Activated CD4-positive, CD25-positive, alpha-beta regulatory T cell (primary cell): ENCODE measurements at places on chromosomes 12 and 14.

GRCh38 chr12:110860833-110861296 lies 14.1 kb downstream of the CCDC63 start:
- DNase-seq: no peak

DNA sequence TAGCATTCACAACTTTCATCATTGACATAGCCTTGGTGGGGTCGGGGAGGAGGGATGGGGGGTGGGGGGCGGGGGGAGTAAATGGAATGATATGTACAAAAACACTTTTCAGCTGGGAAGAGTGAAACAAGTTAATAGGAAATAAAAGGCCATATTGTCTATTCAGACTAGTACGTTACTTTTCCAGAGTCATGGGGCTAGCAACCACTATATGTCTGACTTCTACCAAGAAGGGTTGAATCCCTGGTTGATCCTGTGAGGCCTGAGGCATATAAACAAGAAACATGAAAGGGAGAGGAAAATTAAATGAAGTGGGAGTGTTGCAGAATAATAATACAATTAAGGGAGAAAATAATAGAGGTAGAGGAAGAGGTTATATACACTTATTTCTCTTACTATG lies 225.5 kb downstream of the ERC1 start:
- DNase-seq: no peak

DNA sequence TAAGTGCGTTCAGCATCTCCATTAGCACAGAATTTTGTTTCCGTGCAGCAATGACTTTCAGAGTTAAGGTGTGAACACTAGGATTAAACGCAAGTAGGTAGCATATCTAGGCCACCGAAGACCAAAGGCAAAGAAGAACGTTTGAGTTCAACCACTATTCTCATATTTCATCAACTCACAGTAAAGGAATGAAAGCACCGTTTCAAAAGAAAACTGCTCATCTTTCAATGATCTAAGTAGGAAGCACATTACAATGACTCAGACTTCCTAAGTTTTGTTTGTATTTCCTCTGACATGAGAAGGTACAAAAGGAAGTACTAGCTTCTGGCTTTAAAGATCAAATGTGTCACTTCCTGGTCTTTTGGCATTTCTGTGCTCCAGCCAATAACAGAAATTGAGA lies 57.6 kb downstream of the ACADS start:
- no peak for DNase-seq

DNA sequence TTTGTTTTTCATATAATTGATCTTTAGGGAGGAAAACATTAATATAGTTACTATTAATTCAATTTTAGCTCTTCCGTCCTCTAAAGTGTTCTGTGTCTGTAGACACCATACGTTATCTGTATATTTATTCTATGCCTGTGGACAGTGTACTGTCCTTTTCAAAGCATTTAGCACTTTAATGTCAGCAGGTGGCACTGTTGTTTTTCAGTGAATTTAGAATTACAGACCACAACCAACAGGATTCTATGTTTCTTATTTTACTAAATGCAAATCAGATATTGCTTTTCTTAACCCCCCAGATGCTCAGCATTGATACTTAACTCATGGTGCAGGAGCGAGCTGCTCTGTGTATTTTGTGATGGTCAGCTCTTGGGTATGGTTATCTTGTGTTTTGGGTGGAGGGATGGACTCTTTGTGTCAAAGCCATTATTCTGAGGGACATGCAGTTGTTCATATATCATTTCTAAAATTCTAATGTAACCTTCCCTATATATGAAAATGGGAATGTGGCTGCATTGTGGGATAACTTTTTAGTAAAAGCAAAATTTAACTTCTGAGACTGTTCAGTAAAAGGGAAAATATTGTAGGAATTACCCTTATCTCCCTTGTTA lies 65.2 kb downstream of the PAPOLA start:
- no peak for DNase-seq

GRCh38 chr12:116420227-116420880 lies 138.8 kb upstream of the MAP1LC3B2 start:
- no peak for DNase-seq

- DNase-seq: no peak
Measured at GRCh38 chr12:22729431-22729956, 104.5 kb downstream of the ETNK1 start.

- DNase-seq: no peak
Measured at GRCh38 chr12:66035288-66035966, 95.1 kb downstream of the LLPH start.

DNA sequence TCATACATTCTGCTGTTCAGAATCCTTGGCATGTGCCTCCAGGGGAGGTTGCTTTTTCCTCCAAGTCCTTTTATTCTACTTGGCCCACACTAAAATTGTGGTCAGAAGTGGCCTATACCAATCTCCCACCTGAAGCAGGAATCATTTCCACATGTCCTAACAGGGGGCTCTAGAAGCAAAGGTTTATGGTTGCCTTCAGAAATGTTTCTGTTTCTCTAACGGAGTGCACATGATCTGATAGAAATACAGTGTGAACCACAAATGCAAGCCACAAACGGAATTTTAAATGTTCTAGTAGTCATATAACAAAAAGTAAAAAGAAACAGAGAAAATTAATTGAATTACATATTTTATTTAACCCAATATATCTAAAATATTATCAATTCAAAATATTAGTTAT lies 4.0 kb downstream of the PTGER2 start:
- DNase-seq: no peak

DNA sequence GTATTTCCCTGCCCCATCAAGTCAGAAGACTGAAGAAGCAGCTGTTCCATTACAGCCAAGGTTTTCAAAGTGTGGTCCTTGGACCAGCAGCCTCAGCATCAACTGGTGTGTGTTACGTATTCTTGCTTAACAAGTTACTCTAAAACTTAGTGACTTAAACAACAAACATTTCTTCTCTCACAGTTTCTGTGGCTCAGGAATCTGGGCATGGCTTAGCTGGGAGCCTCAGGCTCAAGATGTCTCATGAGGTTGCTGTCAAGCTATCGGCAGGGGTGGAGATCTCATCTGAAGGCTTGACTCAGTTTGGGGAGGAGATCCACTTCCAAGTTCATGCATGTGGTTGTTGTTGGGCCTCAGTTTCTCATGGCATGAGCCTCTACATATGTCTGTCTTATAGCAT lies 174.5 kb downstream of the KTN1 start:
- no peak for DNase-seq

GRCh38 chr12:954741-955140 lies 5.2 kb upstream of the RAD52 start:
- no peak for DNase-seq
